ENCODE measurements at places on chromosomes 7 and 10.

GRCh38 chr10:110442746-110443145 lies 55.0 kb upstream of the DUSP5 start:
- no peak for DNase-seq

GRCh38 chr7:8210845-8211724 lies 50.9 kb downstream of the ICA1 start:
- DNase-seq: no peak

DNA sequence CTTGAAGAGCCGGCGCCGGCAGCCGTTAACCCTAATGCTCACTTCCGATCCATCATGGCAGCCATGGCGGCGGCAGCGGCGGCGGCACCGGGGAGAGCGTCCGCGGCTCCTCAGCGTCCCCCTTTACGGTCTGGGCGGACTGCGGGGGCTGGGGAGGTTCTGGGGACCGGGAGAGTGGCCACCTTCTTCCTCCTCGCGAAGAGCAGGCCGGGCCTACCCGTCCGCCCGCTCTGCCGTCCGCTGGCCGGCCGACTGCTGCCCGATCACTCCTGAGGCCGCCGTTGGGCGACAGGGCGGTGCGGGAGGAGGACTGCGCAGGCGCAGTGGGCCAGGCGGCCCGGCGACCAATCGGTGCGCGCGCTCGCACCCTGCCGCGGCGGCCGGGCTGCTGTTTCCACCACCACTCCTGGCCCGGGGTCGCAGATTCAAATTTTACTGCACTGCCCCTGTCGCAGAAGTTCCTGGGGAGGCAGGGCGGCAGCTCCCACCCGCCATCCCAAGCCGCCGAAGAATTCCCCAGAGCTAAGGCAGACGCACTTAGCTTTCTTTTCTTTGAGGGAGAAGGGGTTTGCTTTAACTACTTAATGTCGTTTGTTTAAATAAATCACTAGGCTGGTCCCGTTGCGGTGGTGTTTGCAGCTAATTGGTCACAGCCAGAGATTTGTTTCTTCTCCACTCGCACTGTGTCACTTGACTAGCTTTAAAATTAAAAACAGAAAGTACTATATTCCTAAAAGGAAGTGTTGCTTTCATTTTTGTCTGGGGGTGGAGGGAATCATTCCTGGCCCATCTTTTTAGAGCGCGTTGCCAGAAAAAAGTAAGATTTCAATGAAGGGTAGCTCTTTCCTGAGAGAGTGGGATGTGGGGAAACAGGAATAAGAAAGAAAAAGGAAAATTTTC lies at the start of gene KIF5B:
TSS of gene KIF5B (minus strand) at position 290 of the 900 bp plus-strand sequence. CDS start 452 bp downstream, outside the sequence.
- DNase-seq: peak; percentile 69

DNA sequence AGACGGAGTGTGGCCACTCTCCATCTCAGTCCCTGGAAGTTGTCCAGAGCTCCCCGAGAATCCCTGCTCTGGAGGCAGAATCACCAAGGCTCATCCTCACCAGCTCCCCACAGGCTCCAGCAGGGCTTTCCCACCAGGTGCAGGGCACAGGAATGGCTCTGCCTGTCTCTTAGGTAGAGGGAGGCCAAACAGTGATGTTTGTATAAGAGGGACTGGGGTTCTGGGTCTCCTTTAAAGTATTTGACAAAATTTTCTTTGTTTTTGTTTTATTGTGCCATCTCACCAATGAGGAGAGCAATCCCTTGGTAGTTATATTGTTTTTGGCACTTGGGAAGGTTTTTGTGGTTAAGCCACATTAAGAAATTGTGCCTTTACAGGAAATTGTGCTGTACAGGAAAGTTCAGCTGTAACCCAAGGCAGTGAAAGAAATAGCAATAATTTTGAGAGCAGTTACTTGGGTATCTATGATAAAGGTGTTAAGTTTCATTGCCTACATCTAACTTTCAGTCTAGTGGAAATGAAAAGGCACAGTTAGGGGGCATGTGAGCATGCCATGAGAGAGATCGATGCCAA lies 219.3 kb upstream of the PRSS58 start:
- no peak for DNase-seq

DNA sequence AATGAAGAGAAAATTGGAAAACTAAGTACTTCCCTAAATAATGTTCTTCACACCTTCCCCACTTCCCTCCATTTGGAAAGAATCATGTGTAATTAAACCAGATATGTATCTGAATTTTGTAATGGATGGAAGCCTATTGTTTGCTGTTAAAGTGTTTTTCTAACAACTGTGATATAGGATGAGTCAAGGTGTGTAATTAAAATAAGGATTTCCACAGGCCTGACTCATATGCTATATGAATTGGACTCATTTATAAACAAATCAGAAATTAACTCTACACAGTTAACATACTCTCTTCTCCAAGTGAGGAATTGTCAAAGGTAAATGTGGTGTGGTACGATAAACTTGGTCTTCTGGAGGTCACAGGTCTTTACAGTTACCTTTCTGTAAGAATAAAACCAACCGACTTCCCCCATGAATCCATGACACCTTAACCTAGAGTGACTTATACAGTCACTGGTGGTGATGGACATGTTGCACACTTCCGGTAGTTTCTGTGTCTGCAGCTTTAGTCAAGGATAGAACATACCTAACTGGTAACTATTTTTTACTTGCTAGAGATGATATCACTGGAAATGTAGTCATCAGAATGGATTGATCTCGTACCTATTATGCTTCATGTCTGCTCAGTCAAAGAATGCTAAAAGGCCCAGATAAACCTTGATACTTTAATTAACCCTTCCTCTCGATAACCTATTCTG lies 12.8 kb downstream of the PNLIPRP3 start:
- DNase-seq: no peak

GRCh38 chr7:107622894-107623293 lies 37.7 kb upstream of the SLC26A4 start:
- no peak for DNase-seq

DNA sequence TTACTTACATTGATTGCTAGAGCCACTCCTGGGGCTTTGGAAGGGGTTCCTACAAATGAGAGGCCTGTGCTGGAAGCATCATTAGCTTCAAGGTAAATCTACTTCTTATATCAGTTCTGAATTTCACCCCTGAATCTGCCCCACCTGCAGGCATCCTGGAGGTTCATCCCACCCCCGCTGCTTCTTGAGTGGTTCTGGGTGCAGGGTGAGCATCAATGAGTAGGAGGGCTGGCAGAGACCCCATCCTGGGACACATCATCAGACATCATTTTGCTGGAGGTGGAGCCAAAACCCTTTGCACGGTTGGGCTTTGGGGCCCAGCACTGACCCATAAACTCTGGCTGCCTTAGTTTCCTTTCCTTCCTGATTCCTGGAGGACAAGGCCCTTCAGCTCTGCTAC lies 143.7 kb downstream of the PTPN20 start:
- DNase-seq: no peak

GRCh38 chr7:80415522-80415921 lies 96.3 kb downstream of the GNAT3 start:
- no peak for DNase-seq

DNA sequence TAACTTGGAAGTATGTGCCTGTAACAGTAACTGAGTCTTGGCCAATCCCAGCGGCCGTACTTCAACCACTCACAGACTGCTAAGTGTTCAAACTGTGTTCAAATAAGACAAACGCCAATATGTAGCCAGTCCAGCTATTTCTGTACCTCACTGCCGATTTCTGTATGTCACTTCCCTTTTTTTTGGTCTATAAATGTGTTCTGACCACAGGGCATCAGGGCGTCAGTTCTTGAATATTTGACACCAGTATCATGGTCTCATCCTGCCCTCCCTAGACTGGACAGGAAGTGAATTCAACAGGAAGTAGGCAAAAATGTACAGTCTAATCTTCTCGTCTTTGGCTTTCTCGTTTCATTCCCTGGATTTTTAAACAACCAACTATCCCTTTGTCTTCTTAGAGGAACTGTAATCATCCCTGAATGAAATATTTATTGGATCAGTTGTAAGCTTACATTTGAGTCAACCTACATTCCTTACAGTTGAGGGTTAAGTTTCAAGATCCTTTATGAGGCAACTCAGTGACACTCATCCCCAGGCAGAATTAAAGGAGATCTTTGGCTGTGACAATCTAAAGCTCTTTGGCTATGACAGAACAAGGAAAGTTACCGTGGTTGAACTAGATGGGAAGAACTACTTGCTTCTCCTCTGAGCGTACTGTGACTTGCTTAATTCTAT lies 232.7 kb downstream of the NSUN6 start:
- no peak for DNase-seq

DNA sequence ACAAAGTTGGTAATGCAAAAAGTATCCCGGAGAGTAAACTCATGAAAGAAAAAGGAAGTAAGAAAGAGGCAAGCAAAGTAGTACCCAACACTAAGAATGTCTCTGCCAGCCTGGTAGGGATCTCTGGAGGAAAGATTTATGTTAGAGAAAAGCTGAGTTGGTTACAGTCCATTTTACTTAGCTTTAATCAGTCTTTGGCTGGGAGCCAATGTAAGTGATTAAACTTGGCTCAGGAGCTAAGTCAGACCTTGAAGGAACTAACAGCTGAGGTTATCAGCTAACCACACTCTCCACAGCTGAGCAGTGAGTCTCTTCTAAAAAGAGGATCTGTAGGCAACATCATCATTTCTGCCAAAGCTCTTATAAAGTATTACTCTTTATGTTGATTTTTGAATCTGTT lies 148.0 kb downstream of the ANKRD7 start:
- DNase-seq: no peak

DNA sequence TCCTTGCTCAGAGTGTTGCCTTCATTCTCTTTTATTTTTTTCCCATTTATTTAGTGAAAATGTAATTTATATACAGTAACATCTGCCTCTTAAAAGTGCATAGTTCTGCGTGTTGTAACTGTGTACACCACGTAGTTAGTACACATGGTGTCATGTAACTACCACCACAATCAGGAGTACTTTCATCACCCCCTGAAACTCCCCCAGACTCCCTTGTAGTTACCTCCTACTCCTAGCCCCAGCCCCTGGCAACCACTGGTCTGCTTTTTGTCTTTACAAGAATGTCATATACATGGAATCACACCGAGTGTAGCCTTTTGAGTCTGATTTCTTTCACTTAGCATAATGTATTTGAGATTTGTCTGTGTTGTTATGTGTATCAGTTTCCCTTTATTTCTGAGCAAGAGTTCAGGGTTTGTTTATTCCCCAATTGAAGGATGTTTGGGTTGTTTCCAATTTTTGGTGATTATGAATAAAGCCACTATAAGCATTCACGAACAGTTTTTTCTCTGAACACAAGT lies 50.6 kb downstream of the GRK5 start:
- no peak for DNase-seq

DNA sequence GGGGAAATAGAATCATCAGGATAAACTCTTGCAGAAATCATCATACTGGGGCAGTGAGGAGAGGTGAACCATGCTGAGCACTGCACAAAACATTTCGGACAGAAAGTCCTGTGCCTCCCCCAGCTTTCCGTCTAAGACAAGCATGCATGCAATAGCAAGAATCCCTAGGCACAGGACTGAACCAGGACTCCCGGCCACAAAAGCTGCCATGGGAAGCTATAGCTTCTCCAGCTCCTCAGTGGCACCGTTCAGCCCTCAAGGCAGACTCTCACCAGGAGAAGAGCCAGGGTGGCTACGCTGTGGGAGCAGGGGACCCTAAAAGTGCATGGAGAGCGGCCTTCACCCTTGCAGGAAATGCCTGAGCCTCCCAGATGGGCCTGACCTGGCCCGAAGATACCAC lies 70.8 kb downstream of the ASB13 start:
- DNase-seq: no peak

DNA sequence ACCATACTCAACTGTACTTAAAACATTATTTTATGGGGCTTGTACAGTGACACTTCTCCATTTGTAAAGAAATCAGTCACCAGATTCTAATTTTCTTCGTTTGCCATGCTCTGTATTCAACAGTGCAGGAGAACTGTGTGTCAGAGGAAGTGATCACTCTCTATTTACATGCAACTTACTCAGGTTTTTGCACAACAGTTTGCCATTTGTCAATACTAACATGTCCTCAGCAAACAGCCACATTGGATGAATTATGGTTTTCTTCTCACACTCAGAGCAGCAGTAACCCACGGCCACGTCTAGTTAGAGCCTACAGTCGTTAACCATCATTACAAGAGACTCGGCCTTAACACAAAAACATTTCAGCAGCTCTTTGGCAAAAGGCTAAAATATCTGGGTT lies 69.2 kb upstream of the SP4 start:
- DNase-seq: no peak
